ENCODE measurements at places on chromosomes 7 and 10. TPM values are rescaled to one million over a fixed set of nuclear protein-coding genes. Genes with fewer than 3 reads are reported as not detected.
A peak's percentile ranks its signal among the peaks of the same experiment; 100 is the strongest.

- DNase-seq: no peak
Observed at GRCh38 chr10:123655751-123656150, 10.4 kb upstream of the GPR26 start.

C10orf62 gene
- polyA plus RNA-seq: not detected

- DNase-seq: no peak
Observed at GRCh38 chr7:67554986-67555385, 558.4 kb downstream of the TYW1 start.

DNA sequence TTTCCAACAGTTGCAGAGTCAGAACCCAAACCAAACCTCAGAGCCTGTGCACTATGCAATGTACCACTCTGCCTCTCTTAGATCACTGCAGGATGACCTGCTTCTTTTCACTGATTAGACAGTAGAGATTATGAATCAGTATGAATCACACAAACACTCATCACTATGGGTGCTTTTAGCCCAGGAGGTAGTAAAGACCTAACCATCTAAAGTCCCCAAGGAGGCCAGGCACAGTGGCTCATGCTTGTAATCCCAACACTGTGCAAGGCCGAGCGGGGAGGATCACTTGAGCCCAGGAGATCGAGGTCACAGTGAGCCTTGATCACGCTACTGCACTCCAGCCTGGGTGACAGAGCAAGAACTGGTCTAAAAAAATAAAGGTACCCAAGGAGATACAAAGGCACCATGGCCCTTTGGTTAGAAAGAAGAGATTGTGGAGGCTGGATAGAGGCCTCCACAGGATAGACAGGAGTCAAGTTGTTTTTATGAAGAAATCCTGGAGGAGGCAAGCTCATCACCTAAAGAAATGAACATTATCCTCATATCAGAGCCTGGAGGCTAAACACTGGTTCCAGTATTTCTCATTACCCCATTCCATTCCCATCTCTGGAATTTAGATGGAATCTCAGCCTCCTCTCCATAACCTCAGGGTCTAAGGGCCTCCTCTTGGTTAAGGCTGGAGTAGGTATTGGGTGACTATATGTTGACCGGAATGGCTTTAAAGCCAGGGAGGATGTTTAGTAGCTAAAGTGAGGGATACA is 12.9 kb downstream of the SEC31B start:
- DNase-seq: no peak

- DNase-seq: no peak
Observed at GRCh38 chr10:62658516-62658915, 146.0 kb upstream of the ADO start.

DNA sequence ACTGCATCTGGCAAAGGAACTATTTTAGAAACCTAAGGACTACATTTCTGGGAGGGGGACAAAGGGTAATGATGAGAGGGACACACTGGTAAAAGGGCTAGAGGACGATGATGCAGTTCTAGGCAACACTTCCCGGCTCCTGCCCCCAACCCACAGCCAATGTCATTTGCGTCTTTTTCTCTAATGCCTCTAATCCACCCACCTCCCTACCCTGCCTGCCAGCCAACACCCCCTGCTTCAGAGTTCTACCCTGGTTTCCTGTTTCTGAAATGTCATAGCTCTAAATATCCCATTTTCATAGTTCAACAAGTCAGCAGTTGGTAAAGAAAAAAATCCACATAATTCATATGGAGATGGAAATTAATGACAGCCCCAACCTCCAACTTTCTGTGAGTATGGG is 79.0 kb downstream of the KIAA1549 start:
- no peak for DNase-seq

ADCY1 gene
- polyA plus RNA-seq: 17.5 TPM

DNA sequence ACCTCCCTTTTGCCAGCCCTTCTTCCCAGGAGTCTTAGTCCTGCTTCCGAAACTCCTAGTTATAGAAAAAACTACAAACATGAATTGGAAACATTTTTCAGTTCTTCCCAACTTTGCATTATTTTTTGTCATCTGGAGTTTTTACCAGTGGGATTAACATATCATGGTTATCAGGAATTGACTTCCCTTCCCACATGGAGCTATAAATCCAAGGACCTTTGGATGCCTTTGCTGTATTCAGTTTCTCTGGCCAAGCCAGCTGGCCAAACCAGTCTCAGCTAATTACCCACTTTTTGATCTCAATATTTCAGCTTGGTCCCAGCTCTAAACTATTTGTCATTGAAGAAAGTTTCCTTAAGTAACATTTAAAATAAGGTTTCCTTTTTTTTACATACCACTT is 570.6 kb downstream of the SORCS1 start:
- peak; percentile 60 for DNase-seq

DNA sequence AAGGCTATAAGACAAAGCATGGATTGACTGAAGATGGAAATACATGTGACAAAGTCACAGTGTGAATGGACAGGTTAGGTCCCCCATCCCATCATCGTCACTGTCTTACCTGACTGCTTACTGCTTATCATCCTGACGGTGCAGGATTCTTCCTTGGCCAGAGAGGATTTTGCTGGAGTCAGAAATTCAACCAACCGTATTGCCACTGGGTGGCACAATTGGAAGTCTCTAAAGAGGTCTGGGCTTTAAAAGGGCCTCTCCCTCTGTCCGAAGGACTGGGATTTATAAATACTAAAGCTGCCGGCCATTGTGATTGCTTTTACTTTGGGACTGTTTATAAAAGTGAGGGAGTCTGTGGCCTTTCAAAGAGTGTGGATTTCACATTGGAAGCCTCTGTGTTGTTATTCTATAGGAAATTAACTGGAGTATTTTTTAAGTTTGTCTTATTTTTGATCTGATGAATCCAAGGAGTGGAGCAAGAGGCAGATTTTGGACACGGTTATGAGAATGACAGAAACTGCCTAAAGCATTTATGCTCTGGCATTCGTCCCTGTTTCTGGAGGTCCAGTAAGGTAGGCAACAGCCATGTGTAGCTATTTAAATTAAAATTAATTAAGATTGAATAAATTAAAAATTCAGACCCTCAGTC is 113.3 kb upstream of the CREB5 start:
- DNase-seq: peak; percentile 51

DNA sequence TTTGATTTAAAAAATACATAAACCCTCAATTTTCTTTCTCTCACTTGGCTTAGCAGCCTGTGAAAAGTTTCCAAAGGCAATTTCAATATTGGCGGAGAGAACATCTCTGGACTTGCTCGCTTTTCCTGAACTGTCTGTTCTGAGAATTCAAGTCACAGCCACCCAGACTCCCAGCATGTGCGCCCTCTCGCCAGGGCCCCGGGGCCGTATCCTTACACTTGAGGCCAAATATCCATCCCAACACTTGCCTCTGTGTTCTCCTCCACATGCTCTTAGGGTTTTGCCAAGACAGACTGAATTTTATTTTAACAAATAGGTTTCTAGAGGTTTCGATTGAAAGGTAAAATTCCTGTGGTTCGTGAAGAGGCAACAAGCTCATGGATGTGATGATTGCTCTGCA is 111.5 kb upstream of the GPR26 start:
- no peak for DNase-seq

FEZF1 gene
- polyA plus RNA-seq: not detected

DNA sequence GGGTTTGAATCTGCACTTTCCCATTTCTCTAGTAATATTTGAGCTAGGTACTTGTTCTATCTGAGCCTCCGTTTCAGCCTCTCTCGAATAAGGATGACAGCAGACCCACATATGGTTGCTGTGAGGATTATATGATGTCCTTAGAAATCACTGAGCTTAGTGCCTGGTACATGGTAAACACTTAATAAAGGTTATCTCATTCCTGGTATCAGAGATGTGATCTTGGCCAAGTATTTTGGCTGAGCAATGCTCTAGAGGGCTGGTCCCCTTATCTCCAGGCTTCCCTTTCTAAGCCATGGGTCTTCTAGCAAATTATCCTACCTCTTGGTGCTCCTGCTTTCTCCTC is 407 bp upstream of the MKRN1 start:
- DNase-seq: no peak

AKR1E2 gene
- polyA plus RNA-seq: 4.5 TPM

DNA sequence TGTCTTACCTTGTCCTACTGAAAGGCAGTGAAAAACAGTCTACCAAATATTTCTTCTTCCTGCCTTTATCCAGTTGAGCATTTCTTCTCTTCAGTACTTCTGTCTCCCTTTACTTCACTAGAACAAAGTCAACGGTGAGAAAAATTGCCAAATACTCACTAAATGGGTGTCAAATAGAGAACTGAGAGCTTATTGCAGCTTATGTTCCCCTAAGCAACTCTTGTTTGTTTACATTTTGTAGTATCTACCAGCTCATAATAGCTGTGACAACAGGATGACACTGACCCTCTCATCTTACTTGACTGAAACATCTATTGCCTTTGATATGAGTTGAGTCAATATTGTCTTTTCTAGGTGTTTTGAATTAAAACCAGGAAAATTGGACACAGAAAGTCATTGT is 327.9 kb upstream of the SORCS1 start:
- DNase-seq: no peak

GRCh38 chr10:12081470-12081869 is 12.7 kb downstream of the DHTKD1 start:
- DNase-seq: no peak

RBP4 gene
- polyA plus RNA-seq: 2.2 TPM

SLC18A3 gene
- polyA plus RNA-seq: not detected

DNA sequence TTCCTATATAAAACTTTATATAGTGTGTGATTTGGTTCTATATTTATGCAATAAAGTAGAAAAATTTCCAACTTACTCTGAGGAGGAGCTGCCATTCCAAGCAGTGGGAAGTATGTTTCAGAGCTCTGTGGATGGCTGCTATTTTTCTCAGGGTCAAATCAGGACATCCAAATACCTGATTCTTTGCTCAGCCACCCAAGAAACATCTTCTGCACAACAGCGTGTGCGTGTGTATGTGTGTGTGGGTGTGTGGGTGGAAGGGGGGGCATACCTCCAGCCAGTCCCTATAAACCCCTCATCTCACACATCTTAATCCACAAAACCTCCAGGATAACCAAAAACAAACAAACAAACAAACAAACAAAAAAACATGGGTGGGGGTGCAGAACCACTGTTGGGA is 66.3 kb upstream of the EMX2 start:
- DNase-seq: no peak

TYW1B gene
- polyA plus RNA-seq: 5.4 TPM

PPP1R9A gene
- polyA plus RNA-seq: 26.8 TPM

GRCh38 chr10:128165536-128165935 is 39.3 kb upstream of the MKI67 start:
- no peak for DNase-seq

DNA sequence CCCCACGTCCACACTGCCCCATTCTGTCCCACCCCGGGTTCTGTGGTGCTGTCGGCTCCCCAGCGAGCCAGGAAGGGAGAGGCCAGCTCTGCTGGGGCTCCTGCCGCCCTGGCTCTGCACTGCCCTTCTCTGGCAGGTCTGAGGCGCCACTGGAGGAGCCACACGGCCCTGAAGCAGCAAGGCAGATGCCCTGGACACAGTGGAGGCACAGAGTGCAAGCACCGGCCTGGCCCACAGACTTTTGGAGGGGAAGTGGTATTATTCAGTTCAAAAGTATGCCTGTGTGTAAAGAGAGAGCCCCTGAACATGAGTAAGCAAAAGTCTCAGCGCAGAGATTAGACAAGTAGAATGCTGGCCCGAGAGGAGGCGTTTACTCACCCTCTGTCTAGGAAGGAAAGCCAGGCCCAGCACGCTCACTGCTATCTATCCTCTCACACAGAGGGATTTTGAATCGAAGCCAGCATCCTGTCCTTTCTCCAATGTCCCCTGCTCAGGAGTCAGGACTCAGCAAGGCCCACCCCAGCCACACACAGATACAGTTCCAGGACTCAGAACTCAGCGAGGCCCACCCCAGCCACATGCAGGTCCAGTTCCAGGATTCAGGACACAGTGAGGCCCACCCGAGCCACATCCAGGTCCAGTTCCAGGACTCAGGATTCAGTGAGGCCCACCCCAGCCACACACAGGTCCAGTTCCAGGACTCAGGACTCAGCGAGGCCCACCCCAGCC is 115.0 kb downstream of the EGFR start:
- peak; percentile 48 for DNase-seq

DNA sequence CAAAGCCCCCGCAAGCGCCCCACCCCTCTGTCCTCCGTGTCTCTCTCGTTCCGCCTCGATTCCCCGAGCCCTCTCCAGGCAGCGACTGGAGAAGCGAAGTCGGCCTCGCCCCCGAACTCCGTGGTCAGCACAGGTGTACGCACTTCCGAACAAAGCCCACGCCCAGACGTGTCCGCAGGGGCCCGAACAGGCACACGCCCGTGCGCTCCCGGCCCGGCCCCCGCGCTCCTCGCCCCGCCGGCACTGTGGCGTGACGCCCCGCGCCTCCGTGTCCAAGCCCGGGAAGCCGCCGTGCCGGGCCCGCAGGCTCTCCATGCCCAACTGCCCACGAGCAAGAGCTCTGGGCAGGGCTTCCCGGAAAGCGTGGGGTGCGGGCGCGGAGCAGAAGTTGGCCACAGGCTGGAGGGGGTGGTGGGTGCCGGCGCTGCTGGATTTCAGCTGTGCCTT is 662 bp downstream of the NRCAM start:
- no peak for DNase-seq

- DNase-seq: no peak
Observed at GRCh38 chr7:16649196-16649595, 3.2 kb downstream of the BZW2 start.

ANKRD30A gene
- not detected for polyA plus RNA-seq

EBF3 gene
- polyA plus RNA-seq: 64.9 TPM

DNA sequence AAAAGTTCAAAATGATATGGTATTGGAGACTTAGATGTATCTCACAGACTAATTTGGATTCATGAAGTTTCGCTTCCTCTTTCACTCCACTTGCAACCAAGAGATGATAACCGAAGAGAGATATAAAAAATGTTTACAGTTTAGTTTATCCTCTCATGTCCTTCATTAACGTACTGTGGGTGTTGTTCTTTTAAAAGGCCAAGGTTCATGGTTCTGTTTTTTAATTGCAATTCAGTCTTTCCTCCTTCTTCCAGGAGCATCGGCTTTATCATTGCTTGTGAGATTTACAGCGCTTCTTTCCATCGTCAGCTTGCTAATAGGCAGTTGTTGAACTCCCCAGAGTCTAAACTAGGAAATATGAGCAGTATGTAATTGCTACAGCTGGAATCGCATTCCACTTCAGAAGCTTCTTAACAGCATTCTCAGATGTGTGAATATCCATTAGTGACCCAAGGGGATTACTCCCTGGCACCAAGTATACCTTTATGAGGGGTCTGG is 75.9 kb upstream of the HGF start:
- peak; percentile 10 for DNase-seq

- DNase-seq: peak; percentile 55
Observed at GRCh38 chr7:123682690-123683089, 27.0 kb downstream of the LMOD2 start.

ZNF277 gene
- 25.6 TPM for polyA plus RNA-seq

GRCh38 chr10:117431160-117431559 is 55.9 kb upstream of the PDZD8 start:
- DNase-seq: peak; percentile 34

- DNase-seq: peak; percentile 79
Observed at GRCh38 chr7:44072364-44073231, 7.2 kb upstream of the PGAM2 start.

DNA sequence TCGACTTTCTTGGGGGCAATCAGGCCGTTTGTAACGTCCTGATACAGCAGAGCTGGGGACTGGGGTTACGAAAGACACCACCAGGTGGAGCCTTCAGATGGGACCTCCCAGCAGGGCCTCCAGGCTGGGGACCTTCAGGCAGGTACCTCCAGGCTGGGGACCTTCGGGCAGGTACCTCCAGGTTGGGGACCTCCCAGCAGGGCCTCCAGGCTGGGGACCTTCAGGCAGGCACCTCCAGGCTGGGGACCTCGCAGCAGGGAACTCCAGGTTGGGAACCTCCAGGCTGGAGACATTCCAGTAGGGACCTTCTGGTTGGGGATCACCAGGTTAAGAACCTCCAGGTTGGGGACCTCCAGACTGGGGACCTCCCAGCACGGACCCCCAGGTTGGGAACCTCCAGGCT is 23.5 kb upstream of the GPR146 start:
- no peak for DNase-seq

SRRT gene
- 92.9 TPM for polyA plus RNA-seq

TRIM73 gene
- 5.3 TPM for polyA plus RNA-seq
